Endodermal cell (in vitro differentiated cells): ENCODE measurements at places on chromosomes 12 and 14. TPM values are rescaled to one million over a fixed set of nuclear protein-coding genes. Genes with fewer than 3 reads are reported as not detected.

DNA sequence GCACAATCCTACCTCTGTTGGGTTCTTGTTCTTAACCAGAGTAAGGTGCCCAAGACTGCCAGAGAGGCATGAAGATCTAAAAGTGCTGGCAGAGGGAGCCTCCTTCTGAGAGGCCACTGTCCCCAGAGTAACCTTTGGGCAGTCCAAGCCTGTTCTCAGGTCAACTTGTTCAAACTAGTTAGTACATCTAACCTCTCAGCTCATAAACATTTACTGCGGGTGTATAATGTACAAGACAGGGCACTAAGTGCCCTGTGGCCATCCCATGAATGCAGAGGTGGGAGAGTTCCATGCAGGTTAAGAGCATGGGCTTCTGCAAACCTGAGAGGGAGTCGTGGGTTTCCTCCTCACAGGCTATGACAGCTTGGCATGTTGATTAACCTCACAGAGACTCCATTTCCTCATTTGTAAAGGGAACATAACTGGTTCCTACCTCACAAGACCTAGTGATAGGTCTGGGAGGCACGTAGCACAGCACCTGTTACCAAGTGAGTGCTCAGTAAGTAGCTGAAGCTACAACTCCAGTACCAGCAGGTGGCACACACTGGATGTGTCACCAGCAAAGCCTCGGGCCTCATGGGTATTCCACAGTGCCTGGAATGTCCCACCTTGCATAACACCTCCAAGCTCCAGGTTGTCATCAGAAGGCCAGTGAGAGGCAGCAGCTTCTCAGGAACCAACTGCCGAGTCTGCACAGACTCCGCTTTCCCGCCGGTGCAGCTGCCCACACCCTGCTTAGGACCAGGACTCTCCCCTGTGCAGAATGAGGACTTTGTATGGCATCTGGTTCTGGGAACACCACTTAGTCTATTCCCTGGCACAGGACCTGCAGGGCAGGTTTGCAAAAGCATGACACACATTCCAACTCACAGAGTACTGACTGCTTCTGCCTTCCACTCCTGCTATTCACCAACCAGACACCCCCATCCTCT, 4.4 kb downstream of the VDR start:
- peak; percentile 88 for DNase-seq

DNA sequence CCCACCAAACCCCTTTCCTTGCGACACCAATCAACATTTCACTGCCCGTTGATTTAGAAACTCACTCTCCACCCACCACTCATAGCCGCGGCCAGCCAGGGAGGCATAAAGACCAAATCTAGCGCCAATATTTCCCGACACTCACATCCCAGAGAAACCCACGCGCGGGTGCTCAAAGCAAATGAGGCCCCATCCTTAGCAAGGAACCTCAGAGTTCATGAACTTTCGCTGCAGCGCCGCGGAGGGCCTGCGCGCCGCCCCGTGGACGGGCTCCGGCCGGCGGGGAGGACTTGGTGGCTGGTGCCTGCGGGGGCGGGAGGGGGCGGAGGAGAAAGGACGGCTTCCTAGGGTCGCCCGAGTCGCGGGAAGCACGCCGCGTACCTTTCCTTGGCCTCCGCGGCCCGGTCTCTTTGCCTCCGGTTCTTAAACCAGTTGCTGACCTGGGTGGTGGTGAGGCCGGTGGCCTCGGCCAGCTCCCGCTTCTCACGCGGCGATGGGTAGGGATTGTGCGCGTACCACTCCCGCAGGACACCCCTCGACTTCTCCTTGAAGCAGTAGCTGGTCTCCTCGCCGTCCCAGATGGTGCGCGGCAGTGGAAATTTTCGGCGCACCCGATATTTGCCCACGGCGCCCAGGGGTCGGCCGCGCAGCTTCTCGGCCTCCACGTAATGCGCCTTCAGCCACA, 886 bp downstream of the SIX1 start:
- peak; percentile 73 for DNase-seq

- peak; percentile 65 for DNase-seq
Measured at GRCh38 chr12:49540229-49541139, 1.7 kb downstream of the KCNH3 start.

- DNase-seq: no peak
Measured at GRCh38 chr14:61113561-61114225, 132.6 kb downstream of the SLC38A6 start.

GRCh38 chr12:68227356-68227755, 1.7 kb upstream of the IL26 start:
- no peak for DNase-seq

DNA sequence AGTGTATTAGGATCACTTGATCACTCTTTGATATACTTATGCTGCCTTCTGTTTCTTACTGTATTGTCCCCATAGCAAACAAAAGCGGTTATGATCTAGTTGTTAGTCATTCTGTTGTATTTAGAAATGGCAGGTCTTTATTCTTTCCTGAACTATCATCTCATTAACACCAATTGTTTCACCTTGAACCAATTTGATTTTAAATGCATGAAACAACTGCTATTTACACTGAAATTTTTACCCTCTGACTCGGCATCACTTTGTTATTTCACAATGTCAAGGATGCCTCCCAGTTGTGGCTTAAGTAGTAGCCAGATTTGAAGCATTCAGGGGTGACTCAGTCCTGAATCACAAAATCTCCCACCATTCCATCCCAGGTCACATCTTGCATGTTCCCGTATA, 303.5 kb downstream of the EGLN3 start:
- DNase-seq: no peak

DNA sequence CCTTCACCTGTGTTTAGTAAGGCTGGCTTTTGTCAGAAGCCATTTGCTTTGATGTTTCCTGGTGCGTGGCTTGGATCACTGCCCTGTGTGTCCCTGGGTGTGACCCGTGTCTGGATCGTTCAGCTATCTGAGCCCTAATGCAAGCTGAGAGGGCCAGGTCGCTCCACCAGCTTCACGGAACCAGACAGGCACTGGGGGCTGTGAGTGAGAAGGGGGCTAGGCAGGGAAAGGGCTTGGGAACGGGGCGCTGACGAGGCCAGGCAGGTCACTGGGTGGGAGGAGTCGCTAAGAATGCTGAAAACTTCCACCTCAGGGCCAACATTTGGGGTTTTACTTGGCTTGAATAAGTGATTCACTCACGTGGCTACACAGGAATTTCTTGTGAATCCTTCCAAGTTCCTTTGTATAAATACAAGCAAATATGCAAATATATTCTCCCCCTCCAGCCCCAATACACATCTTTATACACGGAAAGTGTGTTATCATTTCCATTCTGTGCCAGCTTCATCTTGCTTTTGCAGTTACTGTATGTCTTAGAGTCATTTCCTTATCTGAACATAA, 24.2 kb upstream of the MMP17 start:
- DNase-seq: no peak

- no peak for DNase-seq
Measured at GRCh38 chr14:43479596-43480195, 1027.4 kb downstream of the FSCB start.

DNA sequence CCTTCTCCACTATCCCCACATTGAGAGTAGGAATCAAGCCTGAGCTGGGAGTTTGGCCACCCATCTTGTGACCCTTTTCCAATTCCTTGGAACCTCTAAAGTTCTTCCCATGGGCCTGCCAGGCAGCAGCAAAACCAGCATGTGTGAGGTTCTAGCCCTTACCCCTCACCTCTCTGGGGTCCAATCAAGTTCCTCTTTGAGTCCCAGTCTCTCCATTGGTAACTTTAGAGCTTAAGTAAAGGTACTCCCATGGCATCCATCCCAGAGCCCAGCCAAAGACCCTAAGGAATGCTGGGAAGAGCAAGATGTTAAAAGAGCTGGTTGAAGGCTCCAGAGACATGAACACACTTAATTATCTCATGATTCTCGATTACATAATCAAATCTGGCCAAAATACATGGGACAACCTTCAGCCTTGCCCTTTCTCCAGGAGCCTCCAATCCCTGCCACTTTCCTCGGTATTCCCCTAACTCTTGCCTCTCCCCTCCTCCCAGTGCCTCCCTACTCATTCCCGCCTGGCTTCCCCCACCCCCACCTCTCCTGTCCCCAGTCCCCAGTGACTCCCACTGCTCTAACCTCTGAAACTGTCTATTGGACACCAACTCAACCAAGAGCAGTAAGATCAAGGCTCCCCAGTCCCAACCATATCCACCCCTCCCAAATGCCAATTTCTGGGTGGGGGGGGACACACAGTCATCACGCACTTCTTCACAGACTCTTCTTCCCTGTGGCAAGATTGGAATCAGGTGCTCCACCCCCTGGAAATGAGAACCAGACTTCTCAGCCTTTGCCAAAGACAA, 4.8 kb upstream of the TNS2 start:
- peak; percentile 58 for DNase-seq

GRCh38 chr12:46982629-46983392, 96.6 kb upstream of the PCED1B start:
- no peak for DNase-seq

DNA sequence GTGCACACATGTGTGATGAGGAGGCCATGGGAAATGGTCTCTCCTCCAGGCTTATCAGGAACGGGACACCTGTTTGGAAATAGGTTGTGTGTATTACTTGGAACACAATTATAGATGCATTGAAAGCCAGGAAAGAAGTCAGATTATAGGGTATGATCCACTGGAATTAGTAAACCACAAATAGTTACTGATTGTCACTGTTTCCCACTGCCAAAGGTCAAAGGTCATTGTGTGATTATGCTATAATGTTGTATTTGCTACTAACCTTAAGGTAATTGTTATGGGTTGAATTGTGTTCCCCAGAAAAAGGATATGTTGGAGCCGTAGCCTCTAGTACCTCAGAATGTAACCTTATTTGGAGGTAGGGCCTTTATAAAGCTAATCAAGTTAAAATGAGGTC, 129.9 kb upstream of the FBXO33 start:
- no peak for DNase-seq

DNA sequence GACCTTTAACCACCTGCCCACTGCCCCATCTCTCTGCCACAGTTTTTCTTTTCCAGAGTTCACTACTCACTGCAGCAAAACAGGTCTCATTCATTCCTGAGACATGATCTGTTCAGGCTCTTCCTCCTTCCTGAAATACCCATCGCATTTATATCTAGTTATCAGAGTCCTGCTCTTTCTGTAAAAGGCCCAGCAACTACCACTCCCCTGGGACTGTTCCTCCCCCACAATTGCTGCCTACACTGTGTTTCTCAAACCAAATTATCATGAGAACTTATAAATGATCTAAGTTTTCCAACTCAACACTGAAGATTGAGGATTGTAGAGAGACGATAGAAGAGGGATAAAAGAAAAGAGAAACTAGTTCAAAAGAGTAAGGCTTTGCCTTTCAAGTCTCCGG, 40.8 kb upstream of the EPS8 start:
- no peak for DNase-seq

- no peak for DNase-seq
Measured at GRCh38 chr14:55131370-55132137, 2.5 kb downstream of the LGALS3 start.

- DNase-seq: no peak
Measured at GRCh38 chr14:38950676-38951075, 152.4 kb downstream of the SEC23A start.

DNA sequence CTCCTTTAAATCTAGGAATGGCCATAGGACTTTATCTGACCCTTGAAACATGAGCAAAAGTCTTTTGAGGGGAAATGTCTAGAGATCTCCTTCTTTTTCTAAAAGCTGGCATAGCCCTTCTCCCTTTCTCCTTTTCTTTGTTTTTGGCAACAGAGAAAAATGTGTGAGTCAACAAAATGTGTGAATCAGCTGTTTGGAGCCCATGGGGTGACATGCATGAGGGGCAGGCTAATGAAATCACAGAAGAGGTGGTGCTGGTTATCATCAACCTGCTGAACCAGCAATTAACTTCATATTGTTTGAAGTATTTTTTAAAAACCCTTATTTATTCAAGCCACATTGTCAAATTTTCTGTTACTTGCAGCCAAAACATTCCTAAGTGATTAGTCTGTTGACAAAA, 132.3 kb downstream of the CCDC59 start:
- peak; percentile 60 for DNase-seq

- no peak for DNase-seq
Measured at GRCh38 chr14:85038526-85039352, 491.2 kb upstream of the FLRT2 start.

DNA sequence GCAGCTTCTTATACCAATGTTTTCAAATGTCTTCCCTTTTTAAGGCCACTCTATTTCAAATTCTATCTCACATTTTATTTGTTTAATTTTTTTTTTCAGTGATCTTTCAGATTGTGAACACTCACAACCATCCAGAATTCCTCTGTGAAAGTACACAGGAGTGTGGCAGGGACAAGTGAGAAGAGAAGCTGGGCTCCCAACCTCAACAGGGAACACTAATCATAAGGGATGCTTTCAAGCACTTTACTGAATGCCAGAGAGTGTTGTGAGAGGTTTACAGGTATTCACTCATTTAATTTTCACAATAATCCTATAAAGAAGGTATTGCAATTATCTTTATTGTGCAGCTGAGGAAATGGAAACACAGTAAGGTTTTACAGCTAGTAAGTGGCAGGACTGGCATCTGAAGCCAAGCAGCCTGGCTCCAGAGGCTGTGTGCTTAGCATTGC, 60.1 kb upstream of the PYGL start:
- no peak for DNase-seq

DNA sequence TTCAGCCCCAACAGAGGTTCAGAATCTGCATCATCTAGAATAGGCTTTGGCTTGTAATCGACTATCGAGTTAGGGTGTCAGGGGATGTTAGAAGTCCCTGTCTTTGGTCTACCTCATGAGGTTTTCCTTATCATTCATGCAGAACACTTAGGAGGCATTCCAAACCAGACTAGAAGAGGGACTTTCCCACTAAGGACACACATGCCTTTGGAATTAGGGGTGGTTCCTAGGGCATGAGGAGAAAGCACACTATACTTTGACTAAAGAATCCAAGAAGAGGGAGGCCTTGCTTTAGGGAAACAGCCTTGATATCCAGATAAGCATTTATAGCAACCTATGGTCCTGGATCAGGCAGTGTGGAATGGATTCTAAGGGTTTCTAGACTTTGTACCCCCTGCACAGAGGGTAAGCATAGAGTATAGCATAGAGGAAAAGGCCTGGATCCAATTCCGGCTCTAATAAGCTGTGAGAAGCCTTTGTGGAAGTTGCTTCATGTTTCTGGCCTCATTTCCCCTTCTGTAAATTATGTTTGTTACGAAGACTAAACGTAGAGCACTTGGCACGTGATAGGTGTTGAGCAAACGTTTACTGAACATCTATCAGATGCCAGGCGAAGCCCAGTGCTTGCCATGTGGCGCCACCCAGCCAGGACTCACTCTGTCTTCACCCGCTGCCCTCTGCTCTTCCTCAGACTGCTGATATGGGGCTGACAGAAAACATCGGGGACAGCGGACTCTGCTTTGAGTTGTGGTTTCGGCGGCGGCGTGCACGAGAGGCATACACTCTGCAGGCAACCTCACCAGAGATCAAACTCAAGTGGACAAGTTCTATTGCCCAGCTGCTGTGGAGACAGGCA, 13.2 kb downstream of the ZNF219 start:
- DNase-seq: no peak

Gene BMP4
- total RNA-seq: 16.1 to 20.1 TPM (median 19.9 TPM) in 3 replicates

Gene EEF1AKMT3
- 5.8 to 12.6 TPM (median 5.8 TPM) in 3 replicates for total RNA-seq

Gene NGB
- total RNA-seq: not detected in 2 replicates

Gene OTOGL
- total RNA-seq: 1.4 to 12.2 TPM (median 11.4 TPM) in 3 replicates

Gene CATSPERB
- total RNA-seq: 0.16 TPM in 1 of 3 replicates, not detected in the others

Gene CCDC177
- total RNA-seq: 4.6 to 6.2 TPM (median 5.8 TPM) in 3 replicates

Gene LRIG3
- total RNA-seq: 196 to 346 TPM (median 207 TPM) in 3 replicates

Gene FOXG1
- total RNA-seq: 0.04 and 0.11 TPM in 2 replicates

Gene AGAP2
- total RNA-seq: 0.08 to 0.09 TPM in 2 of 3 replicates, not detected in the other
